ENCODE measurements at places on chromosomes 6 and 20.

DNA sequence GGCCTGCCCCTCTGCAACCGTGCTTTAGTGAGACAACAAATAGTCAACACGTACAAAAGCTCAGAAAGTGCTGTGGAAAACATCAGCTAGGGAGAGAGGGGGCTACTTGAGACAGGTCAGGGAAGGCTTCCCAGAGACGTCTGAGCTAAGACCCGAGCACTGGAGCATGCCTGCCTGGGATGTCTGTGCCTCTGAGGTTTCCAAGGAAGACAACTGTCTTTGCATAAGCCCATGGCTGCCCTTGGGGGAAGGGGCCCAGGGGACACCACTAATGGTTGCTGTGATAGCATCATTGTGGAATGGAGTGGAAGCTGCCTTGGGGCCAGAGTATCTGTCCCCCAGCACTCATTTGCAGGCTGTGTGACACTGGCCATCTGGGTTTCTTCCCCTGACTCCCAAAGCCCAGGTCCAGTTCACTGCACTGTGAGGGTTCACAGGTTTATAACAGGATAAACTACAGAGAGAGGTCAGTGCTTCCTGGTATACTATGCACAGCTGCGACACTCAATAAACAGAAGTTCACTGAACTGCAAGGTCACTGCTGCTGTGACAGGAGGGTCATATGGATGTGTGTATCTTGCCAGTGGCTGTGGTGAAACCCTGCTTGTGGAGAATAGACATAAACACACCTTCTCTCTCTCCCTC, 1.5 kb upstream of the ARFGEF2 start:
- no peak for DNase-seq

- DNase-seq, result no peak
Measured at GRCh38 chr6:33604941-33605854, 15.9 kb upstream of the ITPR3 start.

- peak; percentile 40 for DNase-seq
Measured at GRCh38 chr6:28922821-28923317, 916 bp downstream of the TRIM27 start.

DNA sequence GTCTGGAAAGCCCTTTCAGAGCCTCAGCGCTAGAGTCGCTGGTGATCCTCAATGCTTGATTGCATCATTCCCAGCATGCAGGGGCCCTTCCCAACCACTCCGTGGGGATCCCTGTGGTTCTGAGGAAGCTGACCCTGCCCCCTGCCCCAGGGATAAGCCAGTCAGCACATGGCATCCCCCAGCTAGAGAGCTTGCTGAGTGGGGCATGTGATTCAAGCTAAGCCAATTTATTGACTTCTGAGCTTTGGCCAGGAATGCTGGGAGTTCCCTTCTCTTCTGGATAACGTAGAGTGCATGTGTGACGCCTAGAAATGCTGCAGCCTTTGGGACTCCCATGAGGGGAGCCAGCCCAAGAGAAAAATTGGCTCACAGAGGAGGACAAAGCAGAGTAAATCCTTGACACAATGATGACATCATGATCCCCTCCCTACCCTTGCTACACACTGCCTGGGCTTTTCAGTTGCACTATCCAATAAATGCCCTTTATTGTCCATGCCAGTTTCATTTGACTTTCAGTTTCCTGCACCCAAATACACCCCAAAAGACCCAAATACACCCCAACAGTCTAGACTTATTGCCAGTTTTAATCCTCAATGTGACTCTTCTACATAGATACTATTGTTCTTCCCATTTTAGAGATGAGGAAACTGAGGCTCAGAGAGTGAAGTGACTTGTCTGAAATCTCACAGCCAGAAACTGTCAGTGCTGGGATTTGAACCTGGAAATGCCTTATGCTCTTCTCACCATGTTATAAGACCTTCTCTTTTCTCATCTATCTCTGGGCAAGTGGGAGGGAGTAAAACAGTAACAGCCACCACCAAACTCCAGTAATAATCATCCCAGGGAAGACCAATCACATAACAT, 34.3 kb downstream of the KCNB1 start:
- no peak for DNase-seq

- no peak for DNase-seq
Measured at GRCh38 chr6:159823953-159824352, 23.9 kb downstream of the PNLDC1 start.

- DNase-seq, result no peak
Measured at GRCh38 chr6:108442770-108443520, 117.8 kb upstream of the FOXO3 start.

GRCh38 chr6:89793586-89793985, 26.0 kb downstream of the MDN1 start:
- no peak for DNase-seq

GRCh38 chr6:35725081-35725708, 11.6 kb upstream of the ARMC12 start:
- no peak for DNase-seq

DNA sequence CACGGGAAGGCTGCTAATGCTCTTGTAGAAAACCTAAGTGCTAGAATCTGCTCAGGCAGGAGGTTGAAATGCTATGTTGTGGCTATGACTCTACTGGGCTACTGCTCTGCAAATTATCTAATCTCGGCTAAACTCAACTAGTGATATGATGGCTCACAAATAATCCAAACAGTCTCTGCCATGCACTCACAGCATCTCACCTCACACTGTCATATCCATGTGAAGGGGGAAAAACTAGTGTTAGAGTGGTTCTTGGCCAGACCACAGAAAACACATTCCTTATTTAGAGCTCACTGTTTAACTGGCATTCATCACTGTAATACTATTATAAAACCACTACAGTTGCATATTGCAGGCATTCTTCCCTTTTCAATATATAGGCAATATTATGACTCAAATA, 81.8 kb upstream of the DST start:
- no peak for DNase-seq

GRCh38 chr6:134706806-134707205, 243.1 kb downstream of the ALDH8A1 start:
- DNase-seq, result no peak

GRCh38 chr6:126344181-126344580, 4.3 kb downstream of the CENPW start:
- DNase-seq, result no peak

- DNase-seq, result no peak
Measured at GRCh38 chr6:158422629-158423238, 110.5 kb downstream of the TULP4 start.

- DNase-seq, result peak; percentile 33
Measured at GRCh38 chr6:73854998-73855718, 159.2 kb downstream of the CD109 start.

DNA sequence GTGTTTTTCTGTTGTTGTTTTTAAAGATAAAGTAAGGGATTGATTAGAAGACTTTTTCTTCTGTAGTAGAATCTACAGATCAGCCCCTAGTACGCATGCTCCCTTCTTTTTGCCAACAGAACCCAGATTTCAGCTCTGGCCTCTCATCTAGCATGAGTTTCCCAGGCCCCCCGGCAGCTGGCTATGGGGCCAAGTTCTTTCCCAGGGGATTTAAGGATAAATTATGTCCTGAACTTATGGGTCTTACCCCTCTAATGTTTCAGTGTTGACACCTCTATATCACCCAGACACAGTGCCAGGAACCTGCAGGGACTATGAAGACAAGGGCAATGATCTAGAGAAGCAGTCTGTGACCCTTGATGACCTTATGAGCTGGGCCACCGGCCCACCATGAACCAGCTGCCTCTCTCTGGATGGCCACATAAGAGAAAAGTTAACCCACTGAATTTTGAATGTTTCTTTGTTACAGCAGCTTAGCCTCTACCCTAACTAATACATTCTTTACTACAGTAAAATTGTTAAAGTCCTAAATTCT, 150.5 kb downstream of the UNC5CL start:
- no peak for DNase-seq

DNA sequence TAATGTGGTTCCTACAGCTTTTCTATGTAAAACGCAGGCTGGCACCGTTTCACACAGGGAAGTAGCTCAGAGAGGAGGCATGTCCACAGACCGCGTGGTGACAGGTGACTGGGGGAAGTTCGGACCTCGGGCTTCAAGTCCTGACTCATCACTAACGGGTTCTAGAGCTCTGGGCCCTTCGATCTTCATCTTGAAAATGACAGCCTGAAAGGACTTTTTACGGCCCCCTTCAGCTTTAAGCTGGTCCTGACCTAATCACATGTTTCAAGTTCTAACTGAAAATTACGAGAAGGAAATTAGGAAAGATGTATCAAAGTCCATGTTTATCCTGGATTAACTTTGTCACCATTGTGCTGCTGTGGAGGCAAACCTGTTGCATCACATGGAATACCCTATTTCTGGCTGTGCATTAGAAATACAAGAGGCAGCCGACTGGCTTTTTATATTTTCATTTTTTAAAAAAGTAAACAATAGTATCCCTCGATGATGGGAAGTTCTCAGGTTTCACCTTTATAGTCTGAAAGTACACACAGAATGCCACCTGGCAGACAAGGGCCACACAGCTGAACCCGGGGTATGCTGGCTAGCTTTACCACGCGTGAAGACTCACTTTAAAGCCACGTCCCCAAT, 2.0 kb downstream of the MAN1A1 start:
- no peak for DNase-seq

- no peak for DNase-seq
Measured at GRCh38 chr6:12610862-12611261, 105.7 kb upstream of the PHACTR1 start.

GRCh38 chr20:63223121-63223825, 7.3 kb upstream of the YTHDF1 start:
- DNase-seq, result no peak

GRCh38 chr6:133764008-133764753, 124.7 kb upstream of the TCF21 start:
- no peak for DNase-seq

DNA sequence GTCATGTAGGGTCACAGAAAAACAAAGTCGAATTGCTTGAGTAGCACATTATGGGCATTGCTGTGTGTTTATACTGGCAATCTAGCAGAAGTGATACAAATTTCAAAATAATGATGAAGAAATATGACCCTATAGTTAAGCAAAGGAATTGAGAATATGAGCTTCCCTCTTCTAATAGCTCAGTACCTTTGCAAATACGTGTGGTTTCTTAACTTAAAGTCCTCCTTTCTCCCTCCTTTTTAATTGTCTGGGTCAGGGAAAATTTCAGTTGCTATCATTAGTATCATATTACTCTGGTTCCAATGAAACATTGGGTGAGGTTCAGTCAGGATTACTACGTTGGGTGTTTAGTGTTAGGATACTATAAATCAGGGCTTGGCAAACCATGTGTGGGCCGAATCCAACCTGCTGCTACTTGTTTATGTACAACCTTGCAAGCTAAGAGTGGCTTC, 166.8 kb upstream of the CARMIL1 start:
- no peak for DNase-seq

GRCh38 chr6:170448317-170448716, 104.8 kb downstream of the PSMB1 start:
- no peak for DNase-seq

GRCh38 chr20:8082989-8083388, 49.1 kb upstream of the PLCB1 start:
- peak; percentile 34 for DNase-seq

DNA sequence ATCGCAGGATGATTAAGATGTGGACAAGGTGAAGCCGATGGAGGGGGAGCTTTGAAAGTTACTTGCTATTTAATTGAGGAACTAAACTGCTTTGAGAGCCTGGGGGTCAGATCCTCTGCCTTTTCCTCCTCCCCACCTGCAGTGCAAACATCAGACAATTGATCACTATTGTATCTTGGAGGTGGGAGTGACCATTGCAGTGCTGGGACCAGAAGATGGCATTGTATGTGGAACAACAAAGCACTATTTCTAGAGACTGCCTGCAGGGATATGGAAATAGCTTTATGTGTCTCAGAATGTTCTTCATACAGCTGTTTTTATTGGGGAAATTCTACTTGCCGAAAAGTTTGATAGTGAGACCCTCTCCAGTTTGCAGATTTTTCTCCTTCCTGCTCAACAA, 4.2 kb downstream of the MOG start:
- DNase-seq, result no peak

- DNase-seq, result no peak
Measured at GRCh38 chr6:13277231-13277630, 51.1 kb downstream of the TBC1D7 start.

DNA sequence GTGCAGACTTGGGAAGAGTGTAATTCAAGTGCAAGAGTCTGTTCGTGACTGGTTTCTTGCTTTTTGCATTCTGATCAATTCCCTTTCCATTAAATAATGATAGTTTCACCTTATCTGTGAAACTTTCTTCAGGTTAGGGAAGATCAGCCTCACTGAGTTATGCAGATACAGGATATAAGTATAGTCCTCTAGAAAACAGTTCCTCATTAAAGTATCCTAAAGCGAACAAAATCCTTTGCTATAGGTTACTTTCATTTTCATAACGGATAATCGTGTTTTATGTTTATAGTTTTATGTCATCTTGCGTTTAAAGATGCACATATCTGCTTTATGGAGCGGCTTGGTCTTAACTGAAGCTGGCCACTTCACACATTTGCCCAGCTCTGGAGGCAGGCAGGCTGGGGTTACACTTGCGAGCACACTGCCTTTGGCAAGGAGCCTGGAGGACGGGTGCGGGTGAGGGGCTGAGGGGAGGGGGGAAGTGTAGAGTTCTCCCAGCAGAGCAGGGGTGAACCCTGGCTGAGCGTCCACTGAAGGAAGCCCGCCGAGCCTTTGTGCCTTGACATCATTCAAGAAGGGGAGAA, 123.5 kb upstream of the IFNGR1 start:
- no peak for DNase-seq

DNA sequence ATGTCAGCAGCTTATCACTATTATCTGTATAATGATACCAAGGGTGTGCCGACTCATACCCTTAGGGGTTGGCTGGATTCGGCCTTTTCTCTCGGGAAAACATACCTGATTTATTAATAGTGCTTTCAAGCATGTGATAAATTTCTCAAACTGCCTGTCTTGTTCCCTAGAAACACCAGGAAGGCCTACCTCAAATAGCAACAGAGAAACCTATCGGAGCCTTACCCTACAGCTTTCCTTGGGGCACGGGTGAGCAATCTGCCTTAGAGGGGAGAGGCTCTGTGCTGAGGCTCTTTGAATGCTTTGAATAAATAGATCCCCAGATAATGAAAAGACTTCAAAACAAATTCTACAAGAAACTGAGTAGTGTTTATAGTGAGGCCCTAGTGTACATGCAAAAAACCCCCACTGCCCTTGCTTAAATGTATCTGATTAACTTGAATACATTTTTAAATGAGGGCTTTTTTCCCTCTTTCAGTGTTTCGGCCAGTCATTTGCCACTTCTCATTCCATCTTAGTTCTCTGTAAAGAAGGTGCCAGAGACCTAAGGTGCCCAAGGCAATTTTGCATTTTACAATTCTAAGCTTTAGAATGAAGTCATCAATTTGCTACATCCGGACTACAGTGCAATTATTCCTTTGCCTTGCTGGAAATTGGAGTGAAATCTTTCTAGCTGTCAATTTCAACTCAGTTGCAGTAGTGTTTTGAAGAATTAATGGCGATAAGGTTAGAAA, 320.1 kb downstream of the ESR1 start:
- no peak for DNase-seq

GRCh38 chr20:50267041-50267865, 76.6 kb downstream of the CEBPB start:
- peak; percentile 57 for DNase-seq

DNA sequence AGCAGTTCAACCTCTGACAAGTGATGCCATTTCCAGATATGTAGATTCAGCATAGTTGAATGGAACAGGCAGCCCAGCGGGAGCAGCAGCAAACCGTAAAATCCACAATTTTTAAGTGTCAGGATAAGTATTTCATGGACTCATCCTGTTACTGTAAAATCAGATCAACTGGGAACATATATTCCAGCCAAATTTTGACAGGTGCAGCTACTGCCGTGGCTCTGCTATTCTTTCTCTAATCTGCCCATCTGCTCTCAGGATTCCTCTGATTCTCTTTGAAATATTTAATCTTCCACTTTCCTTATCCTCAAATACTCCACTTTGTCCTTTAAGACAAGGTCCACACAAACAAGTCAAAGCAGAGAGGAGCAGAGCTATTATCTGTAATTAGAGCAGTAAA, 245.4 kb upstream of the ASCC3 start:
- no peak for DNase-seq

Data from right lung (tissue), 10 donors.